ENCODE measurements at places on chromosomes 3 and 15. TPM values are rescaled to one million over a fixed set of nuclear protein-coding genes. Genes with fewer than 3 reads are reported as not detected.

PLOD2 gene
- total RNA-seq: 149 TPM

ARHGAP11A gene
- total RNA-seq: 38.6 TPM

FOXB1 gene
- not detected for total RNA-seq

SPINK8 gene
- not detected for total RNA-seq

SH2D7 gene
- total RNA-seq: not detected

SKOR1 gene
- 0.17 TPM for total RNA-seq

GOLGA6B gene
- not detected for total RNA-seq

DNA sequence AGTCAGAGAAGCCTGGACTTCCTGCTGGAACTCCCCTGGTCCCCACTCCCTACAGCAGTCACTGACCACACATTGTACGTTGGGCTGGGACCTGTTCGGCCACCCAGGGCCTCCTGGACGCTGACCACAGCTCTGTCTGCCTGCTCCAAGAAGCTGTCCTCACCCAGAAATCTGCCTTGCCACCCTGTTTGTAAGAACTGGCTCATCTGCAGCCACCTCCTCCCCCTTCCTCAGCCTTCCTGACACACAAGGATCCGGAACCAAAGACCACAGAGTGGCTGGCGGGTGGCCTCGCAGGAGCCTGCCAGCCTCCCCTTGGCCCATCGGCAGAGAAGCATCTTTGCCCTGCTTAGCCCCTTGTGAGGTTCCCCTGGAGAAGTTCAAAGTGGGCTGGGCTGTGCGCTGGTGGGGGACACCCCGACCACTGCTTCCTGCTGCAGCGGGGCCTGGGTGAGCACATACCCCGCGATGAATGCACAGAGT lies 91.9 kb downstream of the PCSK6 start:
- no peaks in the 10 kb centered on the region for H3K4me1 ChIP-seq
- H3K27me3 ChIP-seq: no peaks in the 10 kb centered on the region
- H3K36me3 ChIP-seq: peaks cover 8% of the 10 kb centered on the region
- no peak for DNase-seq
- H3K27ac ChIP-seq: no peak overlapping the region

GRCh38 chr3:114418724-114419543 lies 125.1 kb downstream of the TIGIT start:
- no peaks in the 10 kb centered on the region for H3K27me3 ChIP-seq
- H3K36me3 ChIP-seq: no peaks in the 10 kb centered on the region
- DNase-seq: peak; percentile 83
- peak overlapping the region; percentile 50 for H3K4me3 ChIP-seq

- no peak overlapping the region for H3K27ac ChIP-seq
- H3K36me3 ChIP-seq: no peaks in the 10 kb centered on the region
- peaks cover 13% of the 10 kb centered on the region for H3K4me1 ChIP-seq
- DNase-seq: no peak
Measured at GRCh38 chr3:114411190-114411668, 117.4 kb downstream of the TIGIT start.

DNA sequence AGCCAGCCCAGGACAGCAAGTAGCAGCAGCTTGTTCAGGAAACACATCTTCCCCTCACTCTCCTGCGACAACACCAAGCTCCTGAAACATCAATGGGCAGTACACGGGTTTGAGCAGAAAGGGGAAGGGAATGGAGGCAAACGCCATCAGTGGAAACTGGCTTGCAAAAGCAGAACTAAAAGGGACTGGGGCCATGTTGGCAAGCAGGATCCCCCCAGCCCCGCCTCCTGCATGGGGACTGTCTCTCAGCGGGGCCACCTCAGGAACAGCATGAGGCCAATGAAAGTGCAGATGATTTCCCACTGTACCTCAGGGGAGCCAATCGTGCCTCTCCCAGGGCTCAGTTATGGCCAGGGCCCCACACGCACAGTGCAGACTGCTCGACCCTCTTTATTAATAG lies 6.8 kb downstream of the CDAN1 start:
- H3K36me3 ChIP-seq: peaks cover 61% of the 10 kb centered on the region
- no peak overlapping the region for H3K27ac ChIP-seq

- no peaks in the 10 kb centered on the region for H3K27me3 ChIP-seq
Measured at GRCh38 chr3:131503320-131503635, 507 bp upstream of the MRPL3 start.

DNA sequence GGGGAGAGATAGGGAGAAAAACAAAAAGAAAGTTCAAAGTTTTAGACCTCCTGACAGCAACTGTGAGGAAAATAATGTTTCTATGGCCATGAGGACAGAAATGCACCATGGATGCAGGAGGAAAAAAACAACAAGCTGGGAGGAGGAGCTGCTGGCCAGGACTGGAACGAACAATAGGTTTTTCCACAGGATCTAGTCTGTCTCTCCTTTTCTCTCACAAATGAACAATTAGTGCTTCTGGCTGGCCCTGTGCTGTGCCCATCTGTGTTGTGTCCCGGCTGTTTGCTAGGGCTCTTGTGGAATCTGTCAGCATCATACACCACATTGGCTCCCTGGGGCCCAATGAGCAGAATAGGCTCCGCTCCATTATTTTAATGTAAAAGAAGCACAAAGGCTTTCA lies 15.2 kb downstream of the GK5 start:
- H3K27me3 ChIP-seq: no peaks in the 10 kb centered on the region
- H3K27ac ChIP-seq: peak overlapping the region; percentile 99
- peaks cover 89% of the 10 kb centered on the region for H3K36me3 ChIP-seq
- peak overlapping the region; percentile 59 for H3K4me3 ChIP-seq
- peaks cover 25% of the 10 kb centered on the region for H3K4me1 ChIP-seq

GRCh38 chr3:72739531-72740466 lies 108.4 kb downstream of the SHQ1 start:
- H3K4me3 ChIP-seq: peak overlapping the region; percentile 55
- no peaks in the 10 kb centered on the region for H3K36me3 ChIP-seq
- no peaks in the 10 kb centered on the region for H3K27me3 ChIP-seq
- H3K27ac ChIP-seq: no peak overlapping the region
- no peak for DNase-seq

- no peak overlapping the region for H3K27ac ChIP-seq
- H3K4me3 ChIP-seq: no peak overlapping the region
- H3K4me1 ChIP-seq: no peaks in the 10 kb centered on the region
- H3K36me3 ChIP-seq: no peaks in the 10 kb centered on the region
Measured at GRCh38 chr3:144556392-144556791, 584.8 kb downstream of the DIPK2A start.

- H3K27me3 ChIP-seq: no peaks in the 10 kb centered on the region
- no peak overlapping the region for H3K27ac ChIP-seq
Measured at GRCh38 chr15:66682865-66683264, 19.2 kb upstream of the SMAD6 start.

DNA sequence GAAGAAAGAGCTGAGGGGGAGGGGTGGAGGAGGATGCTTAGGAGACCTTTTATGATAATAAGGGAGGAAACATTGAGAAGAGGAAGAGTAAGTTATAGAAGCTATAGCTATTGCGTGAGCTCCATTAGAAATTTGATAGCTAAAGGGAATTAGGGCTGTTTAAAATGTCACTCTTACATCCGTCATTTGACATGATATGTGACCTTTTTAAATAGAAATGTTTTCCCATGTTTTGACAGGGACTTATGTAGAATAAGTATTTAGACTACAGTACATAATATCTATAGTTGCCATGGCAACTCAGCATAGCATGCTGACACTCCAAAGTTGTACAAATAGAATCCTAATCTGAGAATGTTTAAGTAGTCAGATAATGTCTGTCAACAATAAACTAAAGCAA lies 19.2 kb downstream of the RAD51 start:
- no peaks in the 10 kb centered on the region for H3K4me1 ChIP-seq
- no peak for DNase-seq
- H3K36me3 ChIP-seq: peaks cover 33% of the 10 kb centered on the region
- no peak overlapping the region for H3K4me3 ChIP-seq
- no peaks in the 10 kb centered on the region for H3K27me3 ChIP-seq
- H3K27ac ChIP-seq: no peak overlapping the region

DNA sequence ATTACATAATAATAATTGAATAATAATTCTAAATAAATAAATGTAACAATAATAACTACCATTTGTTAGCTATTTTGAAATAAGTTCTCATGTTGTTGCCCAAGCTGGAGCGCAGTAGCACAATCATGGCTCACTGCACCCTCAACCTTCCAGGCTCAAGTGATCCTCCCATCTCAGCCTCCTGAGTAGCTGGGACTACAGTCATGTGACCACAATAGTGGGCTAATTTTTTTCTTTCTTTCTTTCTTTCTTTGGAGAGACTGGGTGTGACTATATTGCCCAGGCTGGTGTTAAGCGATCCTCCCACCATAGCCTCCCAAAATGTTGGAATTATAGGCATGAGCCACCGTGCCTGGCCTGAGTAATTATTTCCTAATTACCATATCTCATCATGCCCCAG lies 30.9 kb upstream of the KCNMB3 start:
- DNase-seq: no peak
- H3K27ac ChIP-seq: no peak overlapping the region
- no peaks in the 10 kb centered on the region for H3K27me3 ChIP-seq
- H3K4me3 ChIP-seq: no peak overlapping the region
- no peaks in the 10 kb centered on the region for H3K4me1 ChIP-seq
- H3K36me3 ChIP-seq: no peaks in the 10 kb centered on the region

DNA sequence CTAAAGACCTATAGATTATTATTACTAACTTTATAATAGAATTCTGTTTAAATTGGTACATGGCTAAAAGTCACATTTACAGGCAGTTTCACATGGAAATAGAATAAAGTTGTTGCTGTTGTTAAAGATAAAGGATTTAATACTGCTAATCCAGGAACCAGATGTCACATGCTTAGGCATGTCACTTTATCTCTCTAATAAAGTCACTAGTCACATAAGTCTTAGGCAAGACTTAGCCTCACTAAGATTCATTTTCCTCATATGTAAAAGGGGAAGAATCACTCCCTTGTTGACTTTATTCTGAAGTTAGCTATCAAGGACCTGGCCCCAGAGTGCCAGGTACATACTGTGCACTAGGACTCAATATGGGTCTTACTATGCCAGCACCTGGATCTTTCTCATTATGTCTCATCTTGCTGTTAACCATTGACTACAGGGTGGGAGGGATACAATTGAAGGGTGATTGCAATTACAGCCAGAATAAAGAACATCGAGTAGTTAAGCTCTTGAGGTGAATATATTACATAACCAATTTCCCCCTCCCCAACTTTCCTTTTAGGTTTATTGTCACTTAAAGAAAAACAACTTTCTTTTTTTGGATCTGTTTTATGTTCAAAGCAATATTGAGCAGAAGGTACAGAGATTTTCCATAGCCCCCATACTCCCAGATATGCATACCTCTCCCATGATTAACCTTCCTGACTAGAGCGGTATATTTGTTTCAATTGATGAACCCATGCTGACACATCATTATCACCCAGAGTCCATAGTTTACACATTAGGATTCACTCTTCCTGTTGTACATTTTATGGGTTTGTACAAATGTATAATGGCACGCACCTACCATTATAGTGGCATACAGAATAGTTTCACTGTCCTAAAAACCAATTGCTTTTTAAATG lies 36.6 kb downstream of the LNP1 start:
- no peak for DNase-seq
- no peaks in the 10 kb centered on the region for H3K36me3 ChIP-seq
- H3K27ac ChIP-seq: no peak overlapping the region
- H3K4me3 ChIP-seq: no peak overlapping the region
- no peaks in the 10 kb centered on the region for H3K4me1 ChIP-seq

GRCh38 chr3:61802772-61803171 lies 241.4 kb downstream of the PTPRG start:
- no peaks in the 10 kb centered on the region for H3K27me3 ChIP-seq
- H3K27ac ChIP-seq: no peak overlapping the region
- H3K4me3 ChIP-seq: no peak overlapping the region
- H3K36me3 ChIP-seq: peaks cover 12% of the 10 kb centered on the region
- DNase-seq: no peak

DNA sequence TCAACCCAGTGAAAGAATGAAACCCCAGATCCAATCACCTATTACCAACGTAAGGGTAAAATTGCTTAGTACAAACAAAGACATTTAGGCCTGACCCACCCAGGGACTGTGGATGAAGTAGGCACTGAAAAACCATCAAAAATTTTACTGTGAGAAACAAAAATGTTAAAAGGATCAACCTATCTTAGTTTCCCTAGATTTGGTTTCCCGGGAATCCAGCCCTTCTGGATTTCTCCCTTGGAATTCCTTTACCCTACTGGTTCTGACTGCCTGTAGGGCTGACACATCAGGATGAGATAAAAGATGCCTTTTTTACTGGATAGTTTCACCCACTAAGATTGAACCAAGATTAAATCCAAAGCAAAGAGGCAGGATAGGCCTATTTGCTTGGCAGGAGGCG lies 102.7 kb downstream of the SCAPER start:
- no peak overlapping the region for H3K27ac ChIP-seq
- H3K27me3 ChIP-seq: no peaks in the 10 kb centered on the region
- H3K36me3 ChIP-seq: peaks cover 6% of the 10 kb centered on the region
- H3K4me1 ChIP-seq: peaks cover 6% of the 10 kb centered on the region
- H3K4me3 ChIP-seq: no peak overlapping the region

- no peak for DNase-seq
- no peaks in the 10 kb centered on the region for H3K27me3 ChIP-seq
- no peaks in the 10 kb centered on the region for H3K4me1 ChIP-seq
- no peaks in the 10 kb centered on the region for H3K36me3 ChIP-seq
- no peak overlapping the region for H3K4me3 ChIP-seq
Measured at GRCh38 chr3:170204023-170204472, 18.2 kb upstream of the PRKCI start.

- no peak overlapping the region for H3K27ac ChIP-seq
- no peak overlapping the region for H3K4me3 ChIP-seq
- no peaks in the 10 kb centered on the region for H3K27me3 ChIP-seq
- peaks cover 13% of the 10 kb centered on the region for H3K4me1 ChIP-seq
- DNase-seq: no peak
- H3K36me3 ChIP-seq: no peaks in the 10 kb centered on the region
Measured at GRCh38 chr15:101583284-101583683, 68.9 kb downstream of the TM2D3 start.

- DNase-seq: no peak
- no peaks in the 10 kb centered on the region for H3K27me3 ChIP-seq
- H3K4me1 ChIP-seq: peaks cover 15% of the 10 kb centered on the region
- H3K4me3 ChIP-seq: no peak overlapping the region
- no peak overlapping the region for H3K27ac ChIP-seq
- H3K36me3 ChIP-seq: no peaks in the 10 kb centered on the region
Measured at GRCh38 chr3:71468311-71469137, 115.0 kb downstream of the FOXP1 start.

DNA sequence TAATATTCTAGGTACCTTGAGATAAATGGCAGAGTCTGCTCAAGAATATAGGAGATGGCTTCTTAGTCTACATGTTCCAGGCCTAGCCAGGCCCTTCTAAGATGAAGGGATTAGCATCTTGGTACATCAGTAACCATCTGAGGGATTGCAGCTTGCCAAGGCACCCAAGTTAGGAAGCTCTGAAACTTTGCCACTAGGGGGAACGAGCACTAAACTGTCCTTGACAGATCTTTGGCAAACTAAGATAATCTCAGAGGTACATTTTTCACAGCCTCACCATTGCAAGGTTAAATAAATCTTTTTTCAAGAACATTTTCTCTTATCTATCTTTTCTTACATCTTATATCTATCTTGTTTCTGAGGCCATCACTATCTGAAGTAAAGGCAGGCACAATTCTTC lies 351.2 kb downstream of the RAP2B start:
- H3K27ac ChIP-seq: no peak overlapping the region
- H3K4me3 ChIP-seq: no peak overlapping the region
- no peaks in the 10 kb centered on the region for H3K27me3 ChIP-seq
- peak; percentile 29 for DNase-seq

All from MCF 10A (cell line).